Vagina (tissue), 2 donors: ENCODE measurements at places on chromosomes 2 and 18. TPM values are rescaled to one million over a fixed set of nuclear protein-coding genes. Genes with fewer than 3 reads are reported as not detected.

DNA sequence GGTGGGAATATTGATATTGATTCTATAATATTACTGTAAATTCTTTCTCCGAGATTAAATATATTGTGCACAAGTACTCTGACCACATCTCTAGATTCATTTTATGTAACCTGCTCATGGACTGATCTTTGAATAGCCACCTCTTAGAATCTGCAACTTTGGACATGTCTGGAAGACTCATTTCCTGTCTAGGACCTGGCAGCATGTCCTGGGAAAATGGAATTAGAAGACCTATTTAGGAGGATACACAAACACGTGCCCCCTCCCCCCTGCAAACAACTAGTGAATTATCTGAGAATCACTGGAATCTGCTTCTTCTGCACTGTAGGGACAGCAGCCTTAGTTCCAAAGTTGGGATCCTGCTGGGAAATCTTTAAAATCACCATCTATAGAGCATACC lies 94.1 kb downstream of the UBE2E3 start:
- no peaks in the 10 kb centered on the region for H3K27me3 ChIP-seq
- no peak overlapping the region for H3K27ac ChIP-seq
- DNase-seq = no peak
- no peaks in the 10 kb centered on the region for H3K36me3 ChIP-seq
- no peaks in the 10 kb centered on the region for H3K4me1 ChIP-seq

GRCh38 chr2:101114268-101114783 lies 36.9 kb downstream of the TBC1D8 start:
- H3K4me3 ChIP-seq = no peak overlapping the region
- DNase-seq = no peak
- peak overlapping the region; percentile 81 for H3K27ac ChIP-seq
- peaks cover 66% of the 10 kb centered on the region for H3K4me1 ChIP-seq
- no peaks in the 10 kb centered on the region for H3K36me3 ChIP-seq

DNA sequence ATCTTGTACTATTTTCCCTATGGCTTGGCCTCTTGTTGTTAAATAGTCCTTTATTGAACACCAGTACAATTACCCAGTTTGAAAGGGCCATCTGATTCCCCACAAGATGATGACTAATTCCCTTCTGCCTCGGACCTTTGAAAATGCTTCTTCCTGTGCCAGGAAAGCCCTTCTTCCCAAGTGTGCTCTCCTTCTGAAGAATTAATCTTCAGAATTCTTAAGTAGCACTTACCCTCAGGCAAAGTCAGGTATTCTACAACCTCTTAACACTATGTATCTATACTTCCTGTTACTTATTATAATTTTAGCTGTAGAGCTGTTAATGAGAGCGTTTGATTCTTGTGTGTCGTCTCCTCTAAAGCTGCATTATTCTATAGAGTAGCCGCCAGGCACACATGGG lies 28.6 kb upstream of the MEX3C start:
- H3K4me3 ChIP-seq = no peak overlapping the region
- no peaks in the 10 kb centered on the region for H3K4me1 ChIP-seq
- no peaks in the 10 kb centered on the region for H3K27me3 ChIP-seq
- no peak for DNase-seq

DNA sequence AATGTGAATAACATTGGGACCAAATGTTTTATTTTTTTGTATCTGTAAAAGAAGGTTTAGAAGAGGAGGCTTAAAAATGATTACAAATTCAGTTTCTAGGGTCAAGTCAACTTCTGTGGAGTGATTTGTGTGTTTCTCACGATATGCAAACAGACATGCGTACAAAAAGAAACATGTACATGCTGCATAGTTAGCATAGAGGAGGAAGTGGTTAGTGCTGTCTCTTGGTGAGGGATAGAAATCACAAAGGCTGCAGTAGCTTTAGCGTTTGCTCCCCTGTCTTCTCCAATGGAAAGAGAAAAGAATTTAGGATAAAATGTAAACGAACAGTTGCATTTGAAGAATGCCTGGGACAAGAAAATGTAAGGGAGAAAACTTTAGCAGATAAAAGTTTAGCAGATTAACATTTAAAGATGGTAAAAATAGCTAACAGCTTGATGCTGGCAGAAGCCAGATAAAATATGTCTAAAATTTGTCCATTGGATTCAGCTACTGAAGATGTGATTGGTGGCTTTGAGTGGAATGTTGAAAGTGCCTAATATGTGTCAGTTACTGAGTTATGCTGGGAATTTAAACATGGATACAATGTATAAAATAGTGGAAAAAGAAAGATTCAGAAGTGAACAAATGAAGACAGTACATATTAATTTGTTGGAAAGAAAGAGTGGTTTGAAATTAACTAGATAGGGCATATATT lies 44.9 kb downstream of the MALT1 start:
- no peaks in the 10 kb centered on the region for H3K4me1 ChIP-seq
- H3K27ac ChIP-seq = no peak overlapping the region
- no peak overlapping the region for H3K4me3 ChIP-seq
- no peak for DNase-seq

DNA sequence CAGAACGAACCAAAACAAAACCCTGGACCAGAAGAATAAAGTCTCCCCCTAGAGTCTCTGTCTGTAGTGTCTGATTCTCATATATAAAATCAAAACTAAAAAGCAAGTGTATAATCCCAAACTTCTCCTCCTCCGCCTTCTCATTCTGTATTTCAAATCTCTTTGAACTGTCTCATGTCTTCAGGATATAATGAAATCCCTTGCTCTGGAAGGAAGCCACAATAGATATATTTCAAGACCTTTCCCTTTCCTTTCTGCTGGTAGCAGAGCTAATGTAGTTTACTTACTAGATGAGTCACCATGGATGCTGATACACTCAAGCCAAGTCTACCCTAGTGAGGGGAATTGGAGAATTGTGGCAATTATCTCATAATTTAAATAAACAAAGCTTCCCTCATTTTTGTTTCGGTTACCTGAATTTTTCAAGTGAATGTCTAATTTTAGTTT lies 33.5 kb upstream of the CCDC93 start:
- no peaks in the 10 kb centered on the region for H3K36me3 ChIP-seq
- no peak overlapping the region for H3K4me3 ChIP-seq
- H3K27me3 ChIP-seq = no peaks in the 10 kb centered on the region
- no peak for DNase-seq
- no peak overlapping the region for H3K27ac ChIP-seq
- H3K4me1 ChIP-seq = peaks cover 5% of the 10 kb centered on the region

DNA sequence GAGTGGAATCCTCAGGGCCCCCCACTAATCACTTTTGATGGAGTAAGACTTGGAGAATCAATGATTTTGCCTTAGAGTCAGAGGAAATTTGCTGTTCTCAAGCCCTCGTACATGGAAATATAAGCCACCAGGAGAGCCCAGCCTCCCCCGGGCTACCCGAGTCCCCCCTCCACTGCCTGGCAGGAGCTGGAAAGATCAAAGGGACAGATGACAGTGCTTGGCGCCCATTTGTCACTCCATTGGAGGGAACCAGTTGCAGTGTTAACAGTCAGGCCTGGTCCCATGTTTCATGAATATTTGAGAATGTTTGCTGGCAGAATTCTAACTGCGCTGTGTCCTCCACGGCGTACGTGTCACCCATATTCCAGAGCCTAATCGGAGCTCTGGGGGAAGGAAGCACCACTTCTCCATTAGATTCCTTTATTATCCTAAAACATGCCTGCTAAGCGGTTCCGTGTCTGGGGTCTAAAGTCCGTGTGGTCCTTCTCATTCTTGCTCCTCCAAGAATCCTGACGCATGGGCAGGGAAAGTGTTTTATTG lies 202.4 kb downstream of the KLHL29 start:
- peaks cover 20% of the 10 kb centered on the region for H3K4me1 ChIP-seq
- H3K4me3 ChIP-seq = no peak overlapping the region
- H3K36me3 ChIP-seq = no peaks in the 10 kb centered on the region
- no peaks in the 10 kb centered on the region for H3K27me3 ChIP-seq

- no peaks in the 10 kb centered on the region for H3K4me1 ChIP-seq
- no peak overlapping the region for H3K27ac ChIP-seq
- no peaks in the 10 kb centered on the region for H3K36me3 ChIP-seq
- no peaks in the 10 kb centered on the region for H3K27me3 ChIP-seq
Measured at GRCh38 chr2:19256121-19256601, 102.3 kb downstream of the OSR1 start.

GRCh38 chr2:231687133-231687852 lies 21.0 kb upstream of the PTMA start:
- no peaks in the 10 kb centered on the region for H3K4me1 ChIP-seq
- no peak for DNase-seq
- H3K27me3 ChIP-seq = no peaks in the 10 kb centered on the region
- no peak overlapping the region for H3K27ac ChIP-seq
- no peaks in the 10 kb centered on the region for H3K36me3 ChIP-seq
- no peak overlapping the region for H3K4me3 ChIP-seq

DNA sequence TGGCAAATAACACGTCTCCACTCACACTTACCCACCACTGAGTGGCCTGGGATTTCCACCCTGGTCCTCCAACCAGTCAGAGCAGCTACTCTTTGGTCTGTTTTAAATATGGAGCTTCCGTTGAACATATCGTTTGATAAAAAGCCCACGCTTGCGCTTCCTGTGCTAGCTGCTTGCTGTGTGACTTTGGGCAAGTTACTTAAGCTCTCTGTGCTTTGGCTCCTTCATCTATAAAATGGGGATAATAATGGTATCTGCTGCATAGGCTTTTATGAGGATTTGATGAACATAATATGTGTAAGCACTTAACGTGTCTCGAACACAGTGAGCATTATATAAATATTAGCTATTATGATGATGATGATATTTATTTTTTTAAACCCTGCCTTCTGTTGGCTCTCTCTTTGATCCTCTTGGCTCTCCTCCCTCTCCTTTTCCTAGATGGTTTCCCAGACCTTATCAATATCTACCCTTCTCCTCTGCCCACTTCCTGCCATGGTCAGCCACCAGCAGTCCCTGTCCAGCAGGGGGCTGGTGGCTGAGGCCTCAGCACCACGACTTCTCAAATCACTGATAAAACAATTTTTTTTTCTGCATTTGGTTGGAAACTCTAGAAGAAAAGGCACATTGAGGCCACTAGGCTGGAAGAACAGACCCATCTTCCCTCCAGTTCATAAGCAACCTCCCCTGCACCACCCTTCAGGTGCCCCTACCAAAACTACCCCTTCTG lies 191.9 kb downstream of the LOXHD1 start:
- no peak overlapping the region for H3K27ac ChIP-seq
- H3K36me3 ChIP-seq = no peaks in the 10 kb centered on the region
- no peak for DNase-seq
- H3K27me3 ChIP-seq = no peaks in the 10 kb centered on the region
- H3K4me3 ChIP-seq = no peak overlapping the region

GRCh38 chr2:119442226-119442619 lies 10.6 kb downstream of the TMEM37 start:
- H3K36me3 ChIP-seq = no peaks in the 10 kb centered on the region
- H3K27me3 ChIP-seq = no peaks in the 10 kb centered on the region
- DNase-seq = no peak
- H3K4me1 ChIP-seq = no peaks in the 10 kb centered on the region
- no peak overlapping the region for H3K27ac ChIP-seq

DNA sequence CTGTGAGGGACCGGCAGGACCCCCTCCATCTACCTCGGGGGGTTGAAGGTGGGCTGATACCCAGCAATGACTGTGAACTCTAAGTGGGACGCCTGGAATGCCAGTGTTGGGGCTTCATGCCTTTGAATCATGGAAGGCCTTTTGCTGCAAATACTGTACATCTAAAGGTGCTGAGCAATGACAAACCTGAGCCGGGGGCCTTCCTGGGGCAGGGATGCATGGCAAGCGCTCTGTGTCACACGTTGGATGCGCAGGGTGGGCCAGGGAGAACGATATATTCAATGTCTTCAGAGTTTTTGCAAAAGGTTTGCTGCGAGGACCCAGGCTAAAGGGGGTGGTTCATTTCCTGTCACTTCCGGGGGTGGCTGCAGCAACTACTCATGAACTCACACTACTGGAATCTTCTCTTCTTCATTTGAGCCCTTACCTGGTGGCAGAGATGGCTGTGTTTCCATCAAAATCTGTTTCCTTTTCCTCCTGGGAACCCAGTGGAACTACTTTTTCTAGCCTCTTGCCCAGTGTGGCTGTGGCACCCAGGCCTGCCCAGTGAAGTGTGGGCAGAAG lies 24.1 kb upstream of the INHBB start:
- H3K27ac ChIP-seq = peak overlapping the region; percentile 65
- H3K4me3 ChIP-seq = no peak overlapping the region
- DNase-seq = no peak

- H3K27ac ChIP-seq = peak overlapping the region; percentile 7
- peak overlapping the region; percentile 20 for H3K4me3 ChIP-seq
- H3K36me3 ChIP-seq = no peaks in the 10 kb centered on the region
- no peaks in the 10 kb centered on the region for H3K27me3 ChIP-seq
- DNase-seq = no peak
Measured at GRCh38 chr2:23662941-23663920, 263.7 kb downstream of the ATAD2B start.

- H3K4me1 ChIP-seq = no peaks in the 10 kb centered on the region
- H3K27me3 ChIP-seq = no peaks in the 10 kb centered on the region
- no peaks in the 10 kb centered on the region for H3K36me3 ChIP-seq
- DNase-seq = no peak
Measured at GRCh38 chr2:199366406-199366805, 91.3 kb downstream of the SATB2 start.

SPDYA gene
- total RNA-seq = 5.2 TPM

CD226 gene
- 6.4 TPM for total RNA-seq

SP5 gene
- 1.7 TPM for total RNA-seq

MFF gene
- 109 TPM for total RNA-seq

CDK15 gene
- total RNA-seq = not detected
